Testis (tissue), 5 donors: ENCODE measurements at places on chromosomes 5 and 9. TPM values are rescaled to one million over a fixed set of nuclear protein-coding genes. Genes with fewer than 3 reads are reported as not detected.

RNF208 gene
- total RNA-seq: 3.0 TPM

GDA gene
- total RNA-seq: 1.7 TPM

ARL14EPL gene
- total RNA-seq: not detected

HCN1 gene
- total RNA-seq: 1.7 TPM

DNA sequence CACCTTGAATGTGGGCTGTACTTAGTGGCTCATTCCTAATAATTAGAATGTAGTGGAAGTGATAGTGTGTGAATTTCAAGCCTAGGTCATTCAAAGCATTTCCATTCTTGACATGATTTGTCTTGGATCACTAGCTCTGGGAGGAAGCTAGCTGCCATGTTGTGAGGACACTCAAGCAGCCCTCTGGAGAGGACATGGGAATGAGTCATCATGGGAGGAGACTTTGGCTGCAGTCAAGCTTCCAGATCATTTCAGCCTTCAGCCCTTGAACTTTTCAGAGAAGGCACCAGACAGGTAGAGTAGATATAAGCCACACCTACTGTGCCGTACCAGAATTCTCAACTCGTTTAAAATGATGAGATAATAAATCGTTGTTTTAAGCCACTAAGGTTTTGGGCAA lies 506.9 kb downstream of the ZNF608 start:
- no peak overlapping the region for H3K27ac ChIP-seq
- no peaks in the 10 kb centered on the region for H3K4me1 ChIP-seq
- H3K36me3 ChIP-seq: no peaks in the 10 kb centered on the region
- no peaks in the 10 kb centered on the region for H3K27me3 ChIP-seq

DNA sequence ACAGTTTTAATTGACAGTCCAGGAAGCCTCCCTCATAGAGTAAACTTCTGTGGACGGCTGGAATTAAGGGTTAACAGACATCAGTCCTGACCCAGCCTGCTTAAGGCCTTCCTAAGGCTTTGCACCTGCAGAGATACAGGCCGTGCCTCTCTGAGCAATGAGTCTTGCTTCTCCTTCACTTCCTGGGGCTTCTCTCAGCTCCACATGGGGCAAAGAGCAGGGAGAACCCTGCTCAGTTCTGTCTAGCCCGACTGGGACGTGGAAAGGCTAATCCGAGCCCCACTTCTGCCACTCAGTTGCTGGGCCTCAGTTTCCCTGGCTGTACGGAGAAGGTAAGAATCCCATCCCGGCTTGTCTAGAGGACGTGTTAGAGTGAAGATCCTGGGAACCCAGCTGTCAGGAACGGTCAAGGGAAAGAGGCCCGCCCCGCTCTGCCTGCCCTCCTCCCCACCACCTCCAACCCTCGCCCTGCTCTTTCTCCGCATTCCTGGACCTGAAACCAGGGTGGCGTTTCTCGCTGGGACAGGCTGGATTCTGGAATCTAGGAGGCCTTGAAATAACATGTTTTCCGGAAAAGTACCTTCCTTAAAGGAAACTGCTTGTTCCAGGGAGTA lies 6.5 kb downstream of the SPAAR start:
- H3K4me3 ChIP-seq: no peak overlapping the region
- no peaks in the 10 kb centered on the region for H3K36me3 ChIP-seq
- no peak for DNase-seq

GRCh38 chr9:69740872-69741505 lies 18.8 kb downstream of the PTAR1 start:
- H3K36me3 ChIP-seq: no peaks in the 10 kb centered on the region
- DNase-seq: no peak
- H3K4me3 ChIP-seq: no peak overlapping the region
- no peak overlapping the region for H3K27ac ChIP-seq
- H3K27me3 ChIP-seq: no peaks in the 10 kb centered on the region
- H3K4me1 ChIP-seq: no peaks in the 10 kb centered on the region

DNA sequence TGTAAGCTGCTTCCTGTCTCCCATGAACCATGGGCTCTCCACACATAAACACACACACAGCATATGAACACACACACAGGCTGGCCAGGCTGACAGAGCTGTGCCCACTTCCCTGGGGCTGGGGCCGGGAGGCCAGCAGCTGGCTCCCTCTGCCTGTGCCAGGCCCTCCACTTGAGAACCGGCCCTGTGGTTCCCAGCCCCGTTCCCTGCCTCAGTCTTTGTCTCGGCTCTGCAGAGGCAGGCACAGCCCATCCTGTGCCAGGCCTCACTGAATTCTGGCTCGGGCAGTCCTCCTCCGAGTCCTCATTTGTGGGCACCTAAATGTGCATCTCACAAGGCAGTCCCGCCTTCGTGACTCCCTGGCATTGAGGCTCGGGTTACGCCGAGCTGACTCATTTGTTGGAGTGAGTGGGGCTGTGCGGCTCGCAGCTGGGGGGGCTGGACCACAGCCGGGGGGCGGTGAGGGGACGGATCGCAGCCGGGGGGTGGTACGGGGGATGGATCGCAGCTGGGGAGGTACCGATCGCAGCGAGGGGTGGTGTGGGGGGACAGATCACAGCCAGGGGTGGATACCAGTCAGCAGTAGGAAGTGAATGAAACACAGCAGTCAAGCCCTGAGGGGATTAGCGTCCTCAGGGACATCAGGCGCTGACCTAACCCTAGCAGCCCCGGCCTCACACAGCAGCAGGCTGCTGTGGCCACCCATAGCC lies 72.3 kb downstream of the PSMB7 start:
- peak overlapping the region; percentile 30 for H3K27ac ChIP-seq
- no peaks in the 10 kb centered on the region for H3K36me3 ChIP-seq
- H3K4me3 ChIP-seq: no peak overlapping the region
- peaks cover 10% of the 10 kb centered on the region for H3K4me1 ChIP-seq
- peak; percentile 40 for DNase-seq
- H3K27me3 ChIP-seq: no peaks in the 10 kb centered on the region

DNA sequence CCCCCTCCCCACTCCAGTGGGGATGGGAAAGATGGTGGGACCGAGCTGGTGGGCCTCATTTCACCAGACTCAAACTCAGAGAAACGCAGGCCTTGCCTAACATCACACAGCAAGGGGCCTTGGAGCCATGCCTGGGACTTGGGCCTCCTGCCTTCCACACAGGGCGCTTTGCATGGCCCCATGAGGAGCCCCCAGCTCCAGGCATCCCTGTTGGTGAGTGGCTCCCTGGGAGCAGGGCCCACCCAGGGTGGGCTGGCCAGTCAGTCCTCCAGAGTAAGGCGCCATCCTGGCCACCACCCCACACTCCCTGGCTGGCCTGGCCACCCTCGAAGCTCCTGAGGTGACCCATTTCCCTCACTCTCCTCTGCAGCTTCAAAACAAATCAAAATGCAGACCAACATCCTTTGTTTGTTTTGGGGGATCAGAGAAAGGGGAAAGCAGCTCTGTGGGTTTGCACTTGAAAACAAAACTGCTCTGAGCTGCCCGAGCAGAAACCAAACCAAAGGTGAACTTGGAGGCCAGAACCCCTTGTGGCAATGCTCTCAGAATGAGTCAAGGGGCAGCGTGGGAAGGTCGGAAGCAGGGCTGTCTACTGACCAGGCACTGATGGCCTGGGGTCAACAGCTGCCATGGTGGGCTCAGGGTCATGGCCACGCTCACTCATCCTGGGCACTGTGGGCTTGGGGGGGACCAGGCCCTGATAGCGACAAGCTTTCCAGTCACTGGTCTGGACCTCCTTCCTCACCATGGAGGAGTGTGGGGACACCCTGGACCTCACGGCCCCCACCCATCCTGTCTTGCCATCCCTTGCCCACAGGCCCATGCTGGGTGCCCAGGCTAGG lies 37.0 kb upstream of the VDAC1 start:
- no peaks in the 10 kb centered on the region for H3K36me3 ChIP-seq
- no peak overlapping the region for H3K27ac ChIP-seq
- H3K4me3 ChIP-seq: no peak overlapping the region
- DNase-seq: no peak
- H3K27me3 ChIP-seq: no peaks in the 10 kb centered on the region
- peaks cover 3% of the 10 kb centered on the region for H3K4me1 ChIP-seq

- no peak overlapping the region for H3K4me3 ChIP-seq
- H3K27ac ChIP-seq: no peak overlapping the region
- DNase-seq: no peak
These were observed 164.0 kb downstream of the ARHGAP26 start for GRCh38 chr5:142934051-142934762.

GRCh38 chr9:85897848-85898247 lies 43.1 kb upstream of the NAA35 start:
- no peaks in the 10 kb centered on the region for H3K27me3 ChIP-seq
- no peak overlapping the region for H3K4me3 ChIP-seq
- DNase-seq: no peak
- H3K36me3 ChIP-seq: no peaks in the 10 kb centered on the region
- no peaks in the 10 kb centered on the region for H3K4me1 ChIP-seq

DNA sequence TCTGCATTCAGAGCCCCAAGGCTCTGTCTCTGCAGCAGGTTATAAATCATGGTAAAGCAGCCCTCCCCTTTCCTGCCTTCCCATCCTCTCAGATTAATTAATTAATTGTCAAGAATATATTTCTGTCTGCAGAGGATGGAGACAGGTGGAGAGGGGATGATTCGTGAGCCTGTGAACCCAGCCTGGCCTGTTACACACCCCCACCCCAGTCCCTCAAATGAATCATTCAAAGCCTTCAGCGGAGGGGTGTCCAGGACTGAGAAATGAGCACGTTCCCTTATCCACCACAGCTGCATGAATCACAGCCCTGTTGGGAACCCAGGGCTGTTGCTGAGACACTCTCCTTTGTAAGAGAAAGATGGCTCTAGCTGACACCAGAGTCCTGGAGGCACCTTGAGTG lies 56.0 kb downstream of the NIPAL4 start:
- no peaks in the 10 kb centered on the region for H3K36me3 ChIP-seq
- peaks cover 27% of the 10 kb centered on the region for H3K4me1 ChIP-seq
- no peak overlapping the region for H3K4me3 ChIP-seq
- no peaks in the 10 kb centered on the region for H3K27me3 ChIP-seq
- H3K27ac ChIP-seq: peak overlapping the region; percentile 46

GRCh38 chr5:171050916-171051315 lies 189.1 kb downstream of the RANBP17 start:
- DNase-seq: no peak
- no peaks in the 10 kb centered on the region for H3K4me1 ChIP-seq
- no peaks in the 10 kb centered on the region for H3K27me3 ChIP-seq
- no peak overlapping the region for H3K4me3 ChIP-seq

GRCh38 chr5:149324641-149325040 lies 20.7 kb upstream of the GRPEL2 start:
- no peaks in the 10 kb centered on the region for H3K36me3 ChIP-seq
- DNase-seq: no peak
- H3K27me3 ChIP-seq: no peaks in the 10 kb centered on the region
- no peak overlapping the region for H3K4me3 ChIP-seq

DNA sequence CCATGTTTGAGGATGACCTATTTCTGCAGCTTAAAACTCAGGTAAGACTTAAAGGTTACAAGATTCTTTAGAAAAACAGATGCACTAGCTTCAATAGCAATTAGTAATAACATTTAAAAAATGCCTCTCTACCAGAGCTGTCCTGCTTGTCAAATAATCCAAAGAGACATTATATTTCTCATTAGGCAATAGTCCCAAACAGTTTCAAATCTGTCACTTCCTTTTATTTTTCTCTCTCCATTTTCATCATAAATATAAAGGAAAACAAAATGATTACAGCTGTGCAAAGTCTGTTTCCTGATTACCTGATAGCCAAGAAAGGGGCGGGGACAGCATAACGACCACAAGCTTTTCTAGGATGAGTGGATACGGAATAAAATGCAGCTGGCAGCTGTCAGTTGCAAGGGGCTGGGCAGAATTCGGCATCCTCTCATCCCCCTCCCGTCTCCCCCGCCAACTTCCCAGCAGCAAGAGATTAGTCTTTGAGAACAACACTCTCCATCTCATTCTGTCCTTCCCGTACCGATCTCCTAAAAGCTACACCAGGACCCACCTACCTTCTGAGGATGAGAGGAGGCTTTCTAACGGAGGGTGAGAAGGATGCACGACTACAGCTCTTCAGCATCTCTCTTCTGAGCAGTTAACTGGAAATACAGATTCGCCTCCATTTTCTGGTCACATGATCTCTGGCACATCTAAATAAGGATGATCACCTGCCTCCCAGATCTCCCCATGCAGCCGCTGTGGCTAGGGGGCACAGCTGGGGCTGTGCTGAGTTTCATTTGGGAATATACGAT lies 72.5 kb upstream of the PCA3 start:
- H3K4me1 ChIP-seq: no peaks in the 10 kb centered on the region
- H3K27ac ChIP-seq: no peak overlapping the region
- DNase-seq: no peak
- no peaks in the 10 kb centered on the region for H3K27me3 ChIP-seq
- peak overlapping the region; percentile 17 for H3K4me3 ChIP-seq

- H3K4me3 ChIP-seq: no peak overlapping the region
- no peak for DNase-seq
- H3K4me1 ChIP-seq: no peaks in the 10 kb centered on the region
- no peaks in the 10 kb centered on the region for H3K27me3 ChIP-seq
These were observed 27.8 kb upstream of the CCL21 start for GRCh38 chr9:34737677-34738260.

- H3K4me3 ChIP-seq: no peak overlapping the region
- no peaks in the 10 kb centered on the region for H3K4me1 ChIP-seq
- DNase-seq: no peak
- no peaks in the 10 kb centered on the region for H3K36me3 ChIP-seq
These were observed 885 bp upstream of the TMEM252 start for GRCh38 chr9:68541568-68541967.

GRCh38 chr5:42842921-42843641 lies 31.4 kb upstream of the SELENOP start:
- H3K27ac ChIP-seq: no peak overlapping the region
- H3K27me3 ChIP-seq: no peaks in the 10 kb centered on the region
- no peak overlapping the region for H3K4me3 ChIP-seq
- H3K36me3 ChIP-seq: no peaks in the 10 kb centered on the region
- peak; percentile 44 for DNase-seq

DNA sequence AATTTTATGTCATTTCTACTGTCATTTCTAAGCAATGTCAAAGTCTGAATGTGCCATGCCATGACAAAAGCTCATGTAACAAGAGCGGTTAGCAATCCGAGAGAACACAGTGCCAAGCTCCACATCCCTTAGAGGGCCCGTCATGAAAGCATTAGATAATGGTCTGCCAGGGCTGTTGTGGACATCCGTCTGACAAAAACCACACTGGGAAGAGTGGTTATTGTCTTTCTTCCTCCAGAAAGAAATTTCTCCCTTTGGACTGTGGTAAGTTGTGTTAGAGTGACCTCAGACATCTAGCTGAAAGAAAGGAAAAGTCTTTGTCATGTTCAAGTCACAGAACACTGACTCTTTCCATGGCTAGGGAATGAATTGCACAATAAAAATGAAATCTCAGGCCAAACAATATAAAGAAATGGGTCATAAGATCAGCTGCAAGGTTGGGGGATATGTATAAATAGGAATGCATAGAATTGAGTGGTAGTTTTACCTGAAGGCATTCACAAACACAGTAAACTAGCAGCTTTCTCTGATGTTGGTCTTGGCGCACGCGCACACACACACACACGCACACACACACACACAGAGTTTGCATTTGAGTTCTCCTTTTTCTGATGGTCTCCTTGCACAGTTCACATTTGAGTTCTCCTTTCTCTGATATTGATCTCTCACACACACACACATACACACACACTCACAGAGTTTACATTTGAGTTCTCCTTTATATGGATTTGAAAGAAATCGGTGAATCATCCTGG lies 5.3 kb downstream of the SLC1A3 start:
- H3K36me3 ChIP-seq: no peaks in the 10 kb centered on the region
- H3K4me3 ChIP-seq: no peak overlapping the region
- H3K27ac ChIP-seq: no peak overlapping the region
- H3K4me1 ChIP-seq: no peaks in the 10 kb centered on the region
- no peaks in the 10 kb centered on the region for H3K27me3 ChIP-seq

- H3K27me3 ChIP-seq: no peaks in the 10 kb centered on the region
- H3K4me1 ChIP-seq: no peaks in the 10 kb centered on the region
- DNase-seq: no peak
- no peak overlapping the region for H3K27ac ChIP-seq
These were observed 27.2 kb downstream of the MLANA start for GRCh38 chr9:5917888-5918287.

- H3K4me3 ChIP-seq: no peak overlapping the region
- peaks cover 8% of the 10 kb centered on the region for H3K4me1 ChIP-seq
- H3K36me3 ChIP-seq: no peaks in the 10 kb centered on the region
- H3K27ac ChIP-seq: no peak overlapping the region
These were observed 60.1 kb upstream of the ITGA1 start for GRCh38 chr5:52727576-52727975.
